Progenitor cell of endocrine pancreas (in vitro differentiated cells): ENCODE measurements at places on chromosomes 1 and 21. TPM values are rescaled to one million over a fixed set of nuclear protein-coding genes. Genes with fewer than 3 reads are reported as not detected.
A peak's percentile ranks its signal among the peaks of the same experiment; 100 is the strongest.

LIN28A gene
- total RNA-seq = 80.2 and 87.8 TPM in 2 replicates

VHLL gene
- 0.46 TPM in 1 of 2 replicates, not detected in the other for total RNA-seq

OR2AK2 gene
- total RNA-seq = not detected in 2 replicates

PIK3R3 gene
- total RNA-seq = 54.1 and 55.4 TPM in 2 replicates

SIPA1L2 gene
- total RNA-seq = 37.6 and 41.0 TPM in 2 replicates

GABRD gene
- total RNA-seq = not detected in 2 replicates

CERS2 gene
- 187 and 203 TPM in 2 replicates for total RNA-seq

GSTM1 gene
- 39.0 and 39.1 TPM in 2 replicates for total RNA-seq

COL8A2 gene
- 0.10 and 0.18 TPM in 2 replicates for total RNA-seq

GBP7 gene
- not detected in 2 replicates for total RNA-seq

BARHL2 gene
- total RNA-seq = not detected in 2 replicates

GNG12 gene
- 8.9 and 9.7 TPM in 2 replicates for total RNA-seq

GRCh38 chr1:13706046-13706445 lies 6.1 kb downstream of the PRDM2 start:
- no peak overlapping the region for H3K4me3 ChIP-seq
- DNase-seq = no peak
- peaks cover 22% of the 10 kb centered on the region for H3K4me1 ChIP-seq
- H3K27ac ChIP-seq = no peak overlapping the region
- H3K27me3 ChIP-seq = no peaks in the 10 kb centered on the region

- H3K4me1 ChIP-seq = no peaks in the 10 kb centered on the region
- H3K27ac ChIP-seq = no peak overlapping the region
- H3K4me3 ChIP-seq = no peak overlapping the region
- no peak for DNase-seq
- H3K36me3 ChIP-seq = no peaks in the 10 kb centered on the region
Measured at GRCh38 chr1:229815961-229816360, 189.9 kb downstream of the URB2 start.

GRCh38 chr1:22611530-22611947 lies 24.9 kb upstream of the C1QA start:
- H3K4me1 ChIP-seq = no peaks in the 10 kb centered on the region
- H3K36me3 ChIP-seq = no peaks in the 10 kb centered on the region
- H3K4me3 ChIP-seq = no peak overlapping the region
- no peak overlapping the region for H3K27ac ChIP-seq
- peaks cover 80% of the 10 kb centered on the region for H3K27me3 ChIP-seq

- no peaks in the 10 kb centered on the region for H3K36me3 ChIP-seq
- H3K4me1 ChIP-seq = no peaks in the 10 kb centered on the region
- DNase-seq = no peak
- no peaks in the 10 kb centered on the region for H3K27me3 ChIP-seq
- no peak overlapping the region for H3K27ac ChIP-seq
Measured at GRCh38 chr21:38139380-38140168, 117.2 kb upstream of the KCNJ15 start.

DNA sequence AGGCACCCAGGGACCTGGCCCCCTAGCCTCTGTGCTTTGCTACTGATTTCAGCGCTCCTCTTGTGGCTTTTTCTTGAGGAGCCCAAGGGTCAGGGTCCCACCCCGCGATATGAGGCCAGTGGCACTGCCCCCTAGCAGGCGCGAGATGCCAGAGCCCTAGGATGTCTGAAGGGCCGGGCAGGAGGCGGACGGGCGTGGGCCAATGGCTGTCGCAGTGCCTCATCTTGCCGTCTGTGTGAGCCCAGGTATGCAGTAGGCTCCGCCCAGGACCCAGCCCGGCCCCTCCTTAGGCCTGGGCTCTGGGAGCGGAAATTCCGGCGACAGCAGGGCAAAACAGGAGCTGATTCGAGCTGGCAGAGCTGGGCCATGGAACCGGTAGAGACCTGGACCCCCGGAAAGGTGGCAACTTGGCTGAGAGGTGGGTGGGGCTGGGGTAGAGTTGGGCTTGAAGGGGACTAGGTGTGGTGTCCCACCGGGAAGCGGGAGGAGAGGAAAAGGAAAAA lies at the start of gene CNKSR1:
Gene CNKSR1 (plus strand): TSS at position 310 of the 503 bp plus-strand sequence. CDS start 57 bp downstream, at position 367.
- peak within 1 kb of the TSS; percentile 79 for H3K4me3 ChIP-seq
- peaks cover 8% of the 10 kb centered on the region for H3K4me1 ChIP-seq
- peaks cover 1% of the 10 kb centered on the region for H3K36me3 ChIP-seq
- H3K27ac ChIP-seq = peak within 1 kb of the TSS; percentile 98
- peak; percentile 72 for DNase-seq

- no peak for DNase-seq
- no peak overlapping the region for H3K27ac ChIP-seq
- no peaks in the 10 kb centered on the region for H3K4me1 ChIP-seq
- H3K4me3 ChIP-seq = no peak overlapping the region
- H3K36me3 ChIP-seq = peaks cover 34% of the 10 kb centered on the region
Measured at GRCh38 chr1:156258859-156259258, 11.0 kb upstream of the PAQR6 start.

- H3K27me3 ChIP-seq = no peaks in the 10 kb centered on the region
- no peaks in the 10 kb centered on the region for H3K4me1 ChIP-seq
- no peak for DNase-seq
Measured at GRCh38 chr1:73537400-73537799, 660.6 kb downstream of the LRRIQ3 start.

DNA sequence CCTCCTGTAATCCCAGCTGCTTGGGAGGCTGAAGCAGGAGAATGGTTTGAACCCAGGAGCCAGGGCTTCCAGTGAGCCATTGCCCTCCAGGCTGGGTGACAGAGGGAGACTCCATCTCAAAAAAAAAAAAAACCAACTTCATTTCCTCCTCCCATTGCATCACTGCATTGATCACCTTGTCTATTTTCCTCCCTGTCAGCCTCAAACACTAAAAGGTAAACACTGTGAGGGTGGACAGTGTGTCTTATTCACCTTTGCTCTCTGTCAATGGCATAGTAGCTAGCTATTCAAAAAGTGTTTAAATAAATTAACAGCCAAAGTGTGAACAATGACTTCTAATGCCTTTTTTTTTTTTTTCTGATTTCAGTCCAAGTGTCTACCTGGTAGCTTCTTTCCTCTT lies 13.4 kb upstream of the DESI2 start:
- no peaks in the 10 kb centered on the region for H3K36me3 ChIP-seq
- no peaks in the 10 kb centered on the region for H3K4me1 ChIP-seq
- no peaks in the 10 kb centered on the region for H3K27me3 ChIP-seq

- DNase-seq = no peak
- H3K27me3 ChIP-seq = no peaks in the 10 kb centered on the region
- H3K27ac ChIP-seq = no peak overlapping the region
Measured at GRCh38 chr1:113552244-113552643, 161.9 kb downstream of the MAGI3 start.

- no peaks in the 10 kb centered on the region for H3K36me3 ChIP-seq
- H3K27ac ChIP-seq = no peak overlapping the region
- peaks cover 6% of the 10 kb centered on the region for H3K4me1 ChIP-seq
- DNase-seq = no peak
Measured at GRCh38 chr1:106889583-106889982, 166.9 kb upstream of the PRMT6 start.

DNA sequence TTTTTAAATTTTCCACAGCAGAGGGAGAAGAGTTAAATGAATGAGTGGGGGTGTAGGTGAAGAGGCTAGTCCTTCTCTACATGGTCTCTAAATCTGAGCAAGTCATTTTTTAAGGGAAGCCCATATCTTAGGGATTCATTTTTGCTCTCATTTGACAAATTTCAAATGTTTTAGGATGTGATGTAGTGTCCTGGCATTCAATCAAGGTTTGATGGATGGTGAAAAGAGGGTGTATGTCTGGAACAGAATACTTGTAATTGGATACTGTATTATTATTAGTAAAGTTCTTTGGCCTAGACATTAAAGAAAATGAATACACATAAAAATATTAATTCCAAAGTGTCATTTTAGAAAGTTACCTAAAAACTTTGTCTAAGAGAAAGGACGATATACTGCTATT lies 167.8 kb upstream of the PTBP2 start:
- DNase-seq = no peak
- H3K27ac ChIP-seq = no peak overlapping the region
- H3K4me1 ChIP-seq = peaks cover 18% of the 10 kb centered on the region

DNA sequence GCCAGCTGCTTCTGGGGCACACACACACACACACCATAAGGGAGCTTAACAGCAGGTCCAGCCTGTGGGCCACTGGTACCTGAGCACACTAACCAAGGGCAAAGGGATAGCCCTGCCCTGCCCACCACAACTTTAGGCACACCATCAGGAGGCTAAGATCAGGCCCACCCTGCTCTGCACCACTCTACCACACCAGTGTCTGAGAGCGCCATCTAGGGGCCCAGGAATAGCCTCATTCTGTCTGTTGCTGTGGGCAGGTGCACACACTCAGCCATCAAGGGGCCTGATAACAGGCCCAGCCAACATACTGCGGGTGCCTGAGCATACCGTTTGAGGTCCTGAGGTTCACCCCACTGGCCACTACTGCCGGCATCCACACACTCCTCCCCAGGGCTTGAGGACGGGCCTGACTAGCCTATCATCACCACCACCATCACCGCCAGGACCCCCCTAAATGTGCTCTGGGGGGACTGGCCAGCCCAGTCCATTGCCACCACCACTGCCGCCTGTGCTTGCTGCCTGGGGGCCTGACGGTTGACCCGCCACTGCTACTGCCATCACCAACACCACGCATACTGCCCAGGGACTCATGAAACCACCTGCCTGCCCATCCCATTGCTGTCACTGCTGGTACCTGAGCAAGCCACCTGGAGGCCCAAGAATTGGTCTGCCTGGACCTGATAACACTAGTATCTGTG lies 31.3 kb downstream of the NSL1 start:
- H3K4me3 ChIP-seq = no peak overlapping the region
- no peak overlapping the region for H3K27ac ChIP-seq
- no peak for DNase-seq
- H3K27me3 ChIP-seq = no peaks in the 10 kb centered on the region

DNA sequence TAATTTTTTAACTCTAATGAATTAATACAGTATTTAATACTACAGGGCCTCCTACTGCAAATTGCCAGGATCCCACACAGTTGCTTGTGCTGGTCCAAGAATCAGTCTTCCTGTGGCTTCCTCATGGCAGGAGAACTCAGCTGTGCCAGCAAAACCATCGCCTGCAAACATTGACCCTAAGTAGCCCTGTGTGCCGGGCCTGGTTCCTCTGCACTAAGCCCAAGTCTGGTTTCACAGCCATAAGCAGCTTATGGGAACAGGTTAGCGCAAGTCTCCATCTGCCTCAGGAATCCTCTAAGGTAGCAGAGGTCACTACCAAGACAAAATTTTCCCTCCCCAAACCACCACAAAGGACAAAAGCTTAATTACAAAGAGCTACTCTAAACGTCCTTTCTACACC lies 216.6 kb downstream of the PLA2G4A start:
- no peaks in the 10 kb centered on the region for H3K4me1 ChIP-seq
- no peak for DNase-seq
- no peak overlapping the region for H3K4me3 ChIP-seq
- no peaks in the 10 kb centered on the region for H3K36me3 ChIP-seq

GRCh38 chr1:60699325-60699724 lies 383.0 kb upstream of the NFIA start:
- no peak overlapping the region for H3K27ac ChIP-seq
- H3K27me3 ChIP-seq = no peaks in the 10 kb centered on the region
- H3K4me3 ChIP-seq = no peak overlapping the region
- H3K4me1 ChIP-seq = no peaks in the 10 kb centered on the region

DNA sequence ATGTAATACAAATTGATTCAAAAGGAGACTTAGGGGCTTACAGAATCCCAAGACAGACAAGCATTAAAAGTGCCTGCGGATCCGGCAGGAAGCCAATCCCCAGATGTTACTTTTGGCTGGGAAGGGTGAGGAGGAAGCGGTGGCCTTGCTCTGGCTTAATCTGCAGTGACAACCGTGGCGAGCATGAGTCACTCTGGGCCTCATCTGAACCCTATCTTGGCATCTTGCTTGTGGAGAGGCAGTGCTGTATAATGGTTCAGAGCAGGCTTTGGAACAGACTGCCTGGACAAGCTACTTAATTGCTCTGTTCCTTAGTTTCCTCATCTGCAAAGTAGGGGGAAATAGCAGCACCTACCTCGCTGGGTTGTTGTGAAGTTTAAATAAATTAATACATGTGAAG lies 74.1 kb downstream of the XCL2 start:
- H3K27ac ChIP-seq = no peak overlapping the region
- no peaks in the 10 kb centered on the region for H3K27me3 ChIP-seq
- peaks cover 3% of the 10 kb centered on the region for H3K36me3 ChIP-seq
- DNase-seq = no peak

DNA sequence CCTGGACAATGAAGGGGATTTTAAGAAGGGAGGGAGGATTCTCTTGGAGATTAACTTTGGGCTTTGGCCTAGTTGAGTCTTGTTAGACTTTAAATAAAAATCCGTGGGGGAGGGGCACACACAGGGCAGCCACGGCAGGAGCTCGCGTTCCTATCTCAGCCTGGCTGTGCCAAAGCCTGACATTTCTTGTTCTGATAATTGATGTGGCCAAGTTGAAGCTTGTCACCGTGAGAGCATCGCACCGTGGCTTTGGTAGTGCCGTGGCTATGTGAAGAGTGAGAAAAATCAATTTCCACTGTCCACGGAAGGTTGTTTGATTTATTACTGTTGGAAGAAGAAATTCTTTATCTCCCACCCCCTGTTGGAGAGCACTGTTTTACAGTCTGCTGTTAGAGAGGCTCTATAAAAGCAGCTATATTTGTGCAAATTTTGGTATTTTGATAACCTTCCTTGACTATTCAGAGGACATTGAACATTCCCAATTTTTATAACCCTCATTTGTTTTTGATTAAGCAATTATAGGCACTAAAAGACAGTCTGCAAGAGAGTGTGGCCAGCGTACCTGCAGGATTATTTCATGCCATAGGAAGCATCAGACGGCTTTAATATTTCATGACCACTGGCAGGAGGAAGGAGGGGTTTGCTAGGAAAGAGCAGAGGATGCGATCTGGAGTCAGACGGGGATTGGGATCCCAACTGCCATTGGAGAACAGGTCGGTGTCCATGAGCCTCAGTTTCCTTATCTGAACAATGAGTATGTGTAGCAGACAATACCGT lies 160.7 kb downstream of the KAZN start:
- peaks cover 43% of the 10 kb centered on the region for H3K4me1 ChIP-seq
- no peak overlapping the region for H3K4me3 ChIP-seq
- no peaks in the 10 kb centered on the region for H3K36me3 ChIP-seq
- DNase-seq = no peak
- no peaks in the 10 kb centered on the region for H3K27me3 ChIP-seq

GRCh38 chr21:18498431-18498830 lies 94.8 kb upstream of the TMPRSS15 start:
- no peak overlapping the region for H3K27ac ChIP-seq
- H3K36me3 ChIP-seq = no peaks in the 10 kb centered on the region
- H3K4me3 ChIP-seq = no peak overlapping the region
- no peaks in the 10 kb centered on the region for H3K27me3 ChIP-seq
- no peaks in the 10 kb centered on the region for H3K4me1 ChIP-seq

- peaks cover 2% of the 10 kb centered on the region for H3K4me1 ChIP-seq
- no peak for DNase-seq
- H3K4me3 ChIP-seq = no peak overlapping the region
Measured at GRCh38 chr1:54777011-54777410, 12.7 kb upstream of the PARS2 start.
